ENCODE measurements at places on chromosomes 2 and 18.

DNA sequence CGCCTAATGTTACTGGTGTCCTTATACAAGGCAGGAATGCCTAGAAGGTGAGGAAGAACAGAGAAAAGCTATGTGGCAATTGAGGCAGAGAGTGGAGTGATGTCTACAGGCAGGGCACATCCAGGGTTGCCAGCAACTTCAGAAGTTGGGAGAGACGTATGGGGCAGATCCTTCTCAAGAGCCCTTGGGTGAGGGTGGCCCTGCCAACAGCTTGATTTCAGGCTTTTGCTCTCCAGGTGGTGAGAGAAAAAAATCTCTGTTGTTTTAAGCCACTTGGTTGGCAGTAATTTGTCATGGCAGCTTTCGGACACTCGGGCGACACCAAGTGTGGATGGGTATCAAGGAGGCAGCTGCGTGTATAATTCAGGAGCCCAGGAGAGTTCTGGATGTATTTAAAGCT is 217.4 kb upstream of the SMIM21 start:
- no peak for DNase-seq

GRCh38 chr2:111071600-111072171 is 49.0 kb upstream of the BCL2L11 start:
- DNase-seq = no peak

DNA sequence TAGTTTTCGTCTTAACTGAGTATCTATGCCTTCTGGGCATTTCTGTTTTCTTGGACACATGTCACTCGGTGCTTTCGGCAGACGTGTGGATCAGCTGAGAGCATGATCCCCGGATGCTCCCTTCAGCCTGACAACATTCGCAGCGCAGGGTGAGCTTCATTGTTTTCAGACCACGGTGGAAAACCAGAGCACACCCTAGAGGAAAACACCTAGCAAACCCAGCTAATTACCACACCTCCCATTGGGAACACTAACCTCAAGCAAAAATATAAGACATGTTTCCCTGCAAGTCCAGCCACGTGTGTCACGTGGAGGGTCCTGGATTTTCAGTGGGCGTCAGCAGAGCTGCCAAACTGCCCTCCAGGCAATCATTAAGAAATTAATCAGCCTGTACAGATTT is 31.0 kb downstream of the ANKRD29 start:
- no peak for DNase-seq

DNA sequence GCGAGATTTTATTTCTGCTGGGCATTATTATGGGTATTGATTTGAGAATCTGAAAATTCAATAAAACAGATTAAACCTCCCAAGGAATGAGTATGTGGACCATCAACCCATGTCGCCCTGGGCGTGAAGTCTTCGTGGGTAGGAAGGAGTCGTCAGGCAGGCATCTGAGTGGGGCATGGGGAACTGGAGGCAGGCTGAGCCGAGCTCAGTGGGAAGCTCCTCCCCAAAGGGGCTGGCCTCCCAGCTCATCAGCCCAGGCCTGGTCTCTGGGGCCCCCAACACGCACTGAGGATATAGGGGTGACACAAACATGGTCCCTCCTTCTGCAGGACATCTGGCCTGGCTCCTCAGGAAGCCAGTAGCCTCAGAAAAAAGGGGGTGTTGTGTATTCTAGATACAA is 265.2 kb downstream of the TFCP2L1 start:
- DNase-seq = no peak

GRCh38 chr2:118264232-118264990 is 176.1 kb downstream of the INSIG2 start:
- no peak for DNase-seq

- no peak for DNase-seq
These were observed 84.9 kb downstream of the MAP4K4 start for GRCh38 chr2:101782427-101782792.

DNA sequence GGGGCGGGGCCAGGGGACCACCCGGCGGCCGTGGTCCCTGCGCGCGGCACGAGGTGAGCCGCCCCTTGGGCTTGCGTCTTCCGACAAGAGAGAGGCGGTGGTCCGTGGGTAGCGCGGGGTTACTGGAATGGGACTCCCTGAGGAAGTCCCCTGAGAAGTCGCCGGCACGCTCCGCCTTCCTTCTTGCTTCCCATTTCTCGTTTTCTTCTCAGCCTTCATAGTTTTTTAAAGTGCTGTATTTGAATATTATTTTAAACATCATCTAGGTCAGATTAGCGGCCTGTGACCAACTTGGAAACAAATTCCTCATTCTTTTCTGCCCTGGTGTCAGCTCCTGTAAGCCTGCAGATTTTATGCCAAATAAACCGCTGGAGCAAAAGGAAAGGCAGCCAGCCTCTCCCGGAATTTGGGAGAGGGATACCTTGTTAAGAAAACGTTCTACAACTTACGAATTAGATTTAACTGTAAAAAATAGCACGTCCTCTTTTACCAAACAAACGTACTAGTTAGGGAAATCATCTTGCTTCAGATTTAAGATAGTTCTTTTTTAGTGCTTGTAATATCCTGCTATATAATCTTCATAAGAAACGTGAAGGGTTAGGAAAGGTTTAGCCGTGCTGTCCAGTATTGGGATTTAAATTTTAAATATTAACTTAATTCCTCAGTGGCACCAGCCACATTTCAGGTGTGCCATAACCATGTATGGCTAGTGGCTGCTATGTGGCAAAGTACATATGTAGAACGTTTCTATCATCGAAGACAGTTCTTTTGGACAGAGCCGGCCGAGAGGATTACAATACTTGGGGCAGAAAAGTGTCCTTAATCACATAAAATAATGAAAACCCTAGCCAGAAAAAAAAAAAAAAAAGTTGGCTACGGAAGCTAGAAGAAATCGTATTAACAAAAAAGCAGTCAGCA is 628 bp upstream of the PTPN2 start:
- DNase-seq = no peak

- no peak for DNase-seq
These were observed 17.8 kb upstream of the TCF4 start for GRCh38 chr18:55605733-55606338.

- peak; percentile 10 for DNase-seq
These were observed at the start of gene FLACC1 for GRCh38 chr2:201357221-201357620. Gene FLACC1 (minus strand): TSS chr2:201357345. CDS start chr2:201351404, 5,941 bp downstream.

- DNase-seq = peak; percentile 55
These were observed 4.9 kb upstream of the DRC1 start for GRCh38 chr2:26396734-26397298.

DNA sequence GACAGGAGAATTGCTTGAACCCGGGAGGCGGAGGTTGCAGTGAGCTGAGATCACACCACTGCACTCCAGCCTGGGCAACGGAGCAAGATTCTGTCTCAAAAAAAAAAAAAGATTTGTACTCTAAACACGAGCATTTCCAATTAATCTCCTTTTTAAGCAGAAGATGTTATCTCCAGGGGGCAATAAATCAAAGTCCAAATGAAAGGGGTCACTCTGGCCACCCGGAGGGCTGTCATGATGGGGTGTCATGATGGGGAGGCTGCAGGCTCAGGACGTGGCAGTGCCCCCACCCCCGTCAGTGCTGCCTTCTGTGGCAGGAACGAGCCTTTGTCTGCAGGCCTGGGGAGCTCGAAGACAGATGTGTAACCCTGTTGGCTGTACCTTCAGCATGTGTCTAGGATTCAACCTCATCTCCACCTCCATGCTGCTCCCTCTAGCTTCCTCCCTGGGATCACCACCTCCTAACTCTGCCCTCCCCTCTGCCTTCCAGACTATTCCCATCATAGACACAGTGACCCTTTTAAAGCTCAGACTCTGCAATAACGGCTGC is 76.9 kb upstream of the YWHAQ start:
- DNase-seq = no peak

DNA sequence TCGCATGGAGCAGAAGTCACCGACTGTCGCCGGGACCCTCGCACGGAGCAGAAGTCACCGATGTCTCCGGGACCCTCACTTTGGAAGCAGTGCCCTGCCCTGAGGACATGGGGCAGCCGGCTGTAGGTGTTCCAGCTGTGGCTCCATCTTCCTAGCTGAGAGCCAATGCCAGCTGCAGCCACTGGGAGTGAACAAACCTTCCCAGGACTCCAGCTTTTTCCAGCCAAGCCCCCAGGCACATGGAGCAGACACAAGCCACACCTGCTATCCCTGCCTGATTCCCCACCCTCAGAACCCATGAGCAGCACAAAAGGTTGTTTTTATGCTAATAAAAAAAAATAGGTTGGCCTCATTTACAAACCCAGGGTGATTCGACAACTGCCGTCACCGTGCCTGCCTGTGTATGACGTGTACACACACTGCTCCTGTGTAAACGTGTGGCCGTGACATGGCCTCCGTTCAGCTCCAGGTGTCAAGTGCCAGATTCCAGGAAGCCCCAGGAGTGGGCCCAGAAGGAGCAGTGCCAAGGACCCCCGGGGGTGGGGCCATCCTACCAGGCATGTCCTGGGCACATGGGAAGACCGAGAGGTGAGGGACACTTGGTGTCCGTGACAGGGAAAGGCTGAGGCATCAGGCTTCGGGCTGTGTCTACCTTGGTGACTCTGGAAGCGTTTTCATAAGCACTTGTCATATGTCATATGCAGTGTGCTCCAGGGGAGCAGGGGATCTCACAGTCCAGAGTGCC is 91.5 kb downstream of the EIPR1 start:
- DNase-seq = no peak

GRCh38 chr2:149184991-149185390 is 145.4 kb upstream of the LYPD6 start:
- no peak for DNase-seq

DNA sequence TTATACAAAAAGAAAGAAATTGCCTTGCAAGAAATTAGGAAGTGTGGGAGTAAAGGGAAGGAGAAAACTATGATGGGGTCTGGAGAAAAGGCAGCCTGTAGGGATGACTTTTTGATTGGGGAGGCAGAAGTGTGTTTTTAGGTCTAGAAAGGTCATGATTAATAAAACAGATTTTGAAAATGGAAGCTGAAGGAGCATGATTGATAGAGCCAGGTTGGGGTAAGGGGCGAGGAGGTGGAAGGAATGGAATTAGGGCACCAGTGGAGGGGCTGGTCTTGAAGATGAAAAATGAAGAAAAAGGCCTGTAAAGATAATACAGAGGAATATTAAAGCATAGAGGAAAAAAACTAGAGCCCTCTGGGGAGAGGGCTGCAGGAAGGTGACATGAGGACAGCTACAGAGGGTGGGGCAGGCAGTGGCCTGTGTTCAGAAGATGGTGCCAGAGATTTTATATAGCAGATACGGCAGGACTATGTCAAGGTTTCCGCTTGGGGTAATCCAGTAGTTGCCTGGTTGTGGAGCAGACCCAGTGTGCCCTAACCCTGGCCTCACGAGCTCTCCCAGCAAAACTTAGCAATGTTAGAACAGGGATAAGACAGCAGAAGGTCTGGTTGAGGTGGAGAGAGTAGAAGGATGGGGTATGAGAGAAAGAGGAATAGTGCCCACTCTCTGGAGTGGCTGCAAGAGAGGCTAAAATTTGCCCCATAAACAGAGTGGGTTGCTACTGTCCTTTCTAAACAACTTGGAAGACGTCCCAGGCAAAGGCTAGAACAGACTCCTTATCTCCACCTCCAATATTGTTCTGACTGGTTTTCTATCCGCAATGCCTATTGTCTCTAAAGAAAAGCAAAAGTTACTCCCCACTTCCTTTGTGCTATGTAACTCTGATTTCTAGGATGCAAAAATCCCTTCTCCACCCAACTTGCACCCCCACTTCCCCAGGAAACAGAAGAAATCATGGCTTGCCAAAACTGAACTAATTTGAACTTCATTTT is 287.3 kb downstream of the AGPS start:
- DNase-seq = no peak

DNA sequence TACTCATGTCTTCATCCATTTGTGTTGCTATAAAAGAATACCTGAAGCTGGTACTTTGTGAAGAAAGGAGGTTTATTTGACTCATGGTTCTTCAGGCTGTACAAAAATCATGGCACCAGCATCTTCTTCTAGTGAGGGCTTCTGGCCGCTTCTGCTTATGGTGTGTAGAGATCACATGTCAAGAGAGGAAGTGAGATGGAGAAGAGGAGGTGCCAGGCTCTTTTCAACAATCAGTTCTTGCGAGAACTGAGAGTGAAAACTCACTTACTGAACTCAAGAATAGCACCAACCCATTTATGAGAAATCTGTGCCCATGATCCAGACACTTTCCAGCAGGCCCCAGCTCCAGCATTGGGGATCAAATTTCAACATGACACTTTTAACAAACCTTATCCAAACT is 30.0 kb upstream of the BARD1 start:
- DNase-seq = no peak
